ENCODE measurements at places on chromosomes 5 and 9.

GRCh38 chr9:75454891-75455290 is 366.6 kb downstream of the OSTF1 start:
- no peak for DNase-seq

DNA sequence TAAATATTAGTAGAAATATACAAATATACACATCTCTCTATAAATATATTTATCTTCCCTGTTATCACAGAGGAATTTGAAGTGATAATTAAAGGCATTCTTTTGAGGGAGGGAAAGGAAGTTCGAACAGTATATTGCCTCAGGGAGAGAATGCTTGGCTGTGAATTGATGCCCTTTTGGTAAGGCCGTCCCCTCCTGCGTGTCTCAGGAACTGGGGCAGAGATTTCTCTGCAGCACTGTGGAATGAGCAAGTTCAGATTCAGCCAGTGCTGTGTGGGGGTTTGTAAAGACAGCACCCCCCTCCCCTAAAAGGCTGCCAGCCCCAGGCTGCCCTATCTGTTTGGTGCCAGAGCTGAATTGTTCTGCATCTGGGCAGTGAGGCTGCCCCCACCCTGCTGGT is 42.0 kb downstream of the UBE2QL1 start:
- DNase-seq: no peak

- DNase-seq: no peak
Observed at GRCh38 chr5:37720550-37720952, 119.3 kb downstream of the GDNF start.

DNA sequence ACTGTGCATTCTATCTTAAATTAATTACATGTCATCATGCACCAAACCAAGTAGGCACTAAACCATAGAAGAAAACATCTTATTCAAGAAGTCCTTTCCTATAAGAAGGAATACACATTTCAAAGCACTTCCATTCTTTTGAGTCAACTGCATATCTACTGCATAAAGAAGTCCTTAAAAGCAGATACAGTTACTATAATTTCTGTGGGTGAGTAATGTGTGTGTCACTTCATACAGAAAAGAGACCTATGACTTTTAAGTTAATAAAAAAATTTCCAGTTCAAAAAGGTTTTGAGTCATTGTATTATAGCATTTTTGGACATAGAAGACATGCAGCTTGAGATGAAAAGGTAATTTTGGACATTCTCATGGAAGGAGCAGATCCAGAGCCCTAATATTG is 125.0 kb downstream of the DTWD2 start:
- DNase-seq: no peak

DNA sequence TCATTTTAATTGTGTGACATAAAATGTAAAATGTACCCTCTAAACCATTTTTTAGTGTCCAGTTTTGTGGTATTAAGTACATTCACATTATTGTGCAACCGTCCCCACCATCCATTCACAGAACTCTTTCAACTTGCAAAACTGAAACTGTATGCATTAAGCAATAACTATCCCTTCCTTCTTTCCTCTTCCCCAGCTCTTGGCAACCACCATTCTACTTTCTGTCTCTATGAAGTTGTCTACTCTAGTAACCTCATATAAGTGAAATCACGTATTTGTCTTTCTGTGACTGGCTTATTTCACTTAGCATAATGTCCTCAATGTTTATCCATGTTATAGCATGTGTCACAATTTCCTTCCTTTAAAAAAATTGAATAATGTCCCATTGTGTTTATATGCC is 142.4 kb downstream of the C9orf152 start:
- DNase-seq: no peak

DNA sequence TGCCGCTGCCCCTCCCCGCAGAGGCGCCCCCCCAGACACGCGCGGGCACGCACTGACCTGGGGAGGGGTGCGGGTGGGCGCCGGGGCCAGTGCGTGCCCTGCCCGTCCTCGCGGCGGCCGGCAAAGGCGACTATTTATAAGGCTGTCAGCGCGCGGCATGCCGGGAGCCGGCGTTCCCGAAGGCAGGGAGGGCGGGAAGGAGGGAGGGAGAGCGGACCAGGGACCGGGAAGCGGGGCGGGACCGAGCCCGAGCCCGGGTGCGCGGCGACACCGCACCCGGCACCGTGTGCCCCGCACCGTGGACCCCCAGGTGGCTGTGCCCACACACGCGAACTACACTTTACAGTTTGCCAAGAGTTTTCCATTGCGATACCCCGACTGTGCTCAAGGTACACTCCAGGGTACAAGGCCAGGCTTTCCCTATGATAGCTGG is at the start of gene AK1:
AK1 (minus strand) TSS at position 110 of the 433 bp plus-strand sequence. CDS start 3,058 bp downstream, outside the sequence.
- no peak for DNase-seq

DNA sequence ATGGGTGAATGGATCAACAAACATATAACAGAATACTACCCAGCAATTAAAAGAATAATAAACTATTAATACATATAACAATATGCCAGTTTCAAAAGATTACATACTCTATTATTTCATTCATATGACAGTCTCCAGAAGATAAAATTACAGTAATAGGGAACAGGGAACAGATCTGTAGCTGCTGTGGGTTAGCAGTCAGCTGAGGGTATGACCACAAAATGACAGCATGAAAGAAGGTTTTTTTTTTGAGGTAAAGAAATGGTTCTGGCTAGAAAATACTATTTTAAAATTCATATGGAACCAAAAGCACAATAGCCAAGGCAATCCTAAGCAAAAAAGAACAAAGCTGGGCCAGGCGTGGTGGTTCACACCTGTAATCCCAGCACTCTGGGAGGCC is 73.0 kb upstream of the NR5A1 start:
- no peak for DNase-seq

GRCh38 chr9:7240569-7241311 is 483.0 kb downstream of the KDM4C start:
- DNase-seq: no peak

DNA sequence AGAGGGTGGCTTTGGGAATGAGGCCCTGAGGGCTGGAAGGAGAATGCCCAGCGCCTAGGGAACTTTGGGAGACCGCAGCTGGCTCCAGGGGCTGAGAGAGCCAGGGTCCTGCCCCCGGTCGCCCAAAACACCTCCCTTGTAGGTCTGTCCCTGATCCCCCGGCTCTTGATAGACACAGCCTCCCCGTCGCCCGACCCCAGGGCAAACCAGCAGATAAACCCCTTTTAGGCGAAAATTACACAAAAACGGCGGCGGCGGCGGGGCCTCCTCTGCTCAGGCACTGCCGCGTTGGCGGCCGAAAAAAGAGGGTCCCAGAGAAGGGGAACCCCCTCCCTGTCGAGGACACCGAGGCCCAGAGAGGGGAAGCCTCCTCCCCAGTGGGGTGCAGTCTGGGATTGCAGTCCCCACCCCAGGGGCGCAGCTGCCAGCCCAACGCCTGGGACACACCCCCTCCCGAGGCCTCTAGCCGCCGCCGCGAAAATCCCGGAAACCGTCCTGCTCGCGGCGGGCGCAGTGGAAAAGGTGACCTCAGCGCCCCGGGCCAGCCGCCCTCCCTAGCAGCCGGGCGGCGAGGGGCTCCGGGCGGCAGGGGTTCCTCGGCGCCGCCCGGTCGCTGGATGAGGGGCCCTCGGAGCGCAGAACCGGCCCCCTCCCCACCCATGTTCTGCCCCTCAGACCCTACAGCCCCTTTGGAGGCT is 3.1 kb upstream of the BARX1 start:
- no peak for DNase-seq

DNA sequence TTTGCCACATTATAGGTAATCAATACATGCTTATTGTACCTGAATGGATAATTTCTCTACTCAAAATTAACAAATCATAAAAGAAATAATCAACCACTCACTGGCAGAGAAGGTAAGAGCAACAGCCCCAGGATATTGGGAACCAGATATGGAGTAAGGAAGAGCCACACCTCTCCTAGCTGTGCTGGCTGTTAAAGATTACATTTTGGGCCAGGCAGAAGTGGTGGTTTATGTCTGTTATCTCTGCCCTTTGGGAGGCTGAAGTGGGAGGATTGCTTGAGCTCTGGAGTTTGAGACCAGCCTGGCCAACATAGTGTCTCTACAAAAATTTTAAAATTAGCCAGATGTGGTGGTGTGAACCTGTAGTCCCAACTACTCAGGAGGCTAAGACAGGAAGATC is 56.4 kb downstream of the BHMT start:
- DNase-seq: no peak

- DNase-seq: no peak
Observed at GRCh38 chr9:21443849-21444625, 3.8 kb downstream of the IFNA1 start.

DNA sequence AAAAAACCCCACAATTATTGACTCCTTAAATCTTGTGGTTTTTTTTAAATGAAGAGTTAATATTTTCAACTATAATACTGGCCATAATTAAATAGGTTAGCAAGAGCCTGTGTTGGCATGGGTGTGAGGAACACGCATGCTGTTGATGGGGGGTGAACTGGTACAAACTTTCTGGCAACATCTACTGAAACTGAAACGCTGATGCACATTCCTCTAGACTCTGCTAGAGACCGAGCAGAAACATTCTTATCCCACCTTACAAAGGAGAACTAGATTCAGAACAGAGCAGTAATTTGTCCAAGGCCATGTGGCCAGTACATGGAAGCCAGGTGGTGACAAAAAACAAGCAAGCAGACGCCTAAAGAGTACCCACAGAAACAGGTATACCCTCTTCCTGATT is 2.4 kb downstream of the BICD2 start:
- no peak for DNase-seq

DNA sequence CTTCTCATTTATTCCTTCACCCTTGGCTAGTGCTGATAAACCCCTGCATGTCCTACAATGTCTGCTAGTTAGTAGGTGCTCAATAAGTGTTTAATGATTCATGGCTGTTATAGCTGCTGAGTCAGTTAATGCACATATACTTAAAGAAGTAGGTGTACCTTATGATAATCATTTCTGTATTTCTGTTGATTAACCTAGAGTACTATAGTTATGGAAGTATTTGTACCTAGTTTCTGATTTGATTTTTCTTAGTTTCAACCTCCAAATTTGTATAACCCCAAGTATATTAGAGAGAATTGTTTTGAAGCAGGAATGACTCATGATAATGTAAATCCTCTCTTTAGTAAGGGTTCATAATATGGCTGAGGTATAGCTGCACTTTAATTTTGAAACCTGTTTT is 8.9 kb downstream of the SMAD5 start:
- DNase-seq: no peak

DNA sequence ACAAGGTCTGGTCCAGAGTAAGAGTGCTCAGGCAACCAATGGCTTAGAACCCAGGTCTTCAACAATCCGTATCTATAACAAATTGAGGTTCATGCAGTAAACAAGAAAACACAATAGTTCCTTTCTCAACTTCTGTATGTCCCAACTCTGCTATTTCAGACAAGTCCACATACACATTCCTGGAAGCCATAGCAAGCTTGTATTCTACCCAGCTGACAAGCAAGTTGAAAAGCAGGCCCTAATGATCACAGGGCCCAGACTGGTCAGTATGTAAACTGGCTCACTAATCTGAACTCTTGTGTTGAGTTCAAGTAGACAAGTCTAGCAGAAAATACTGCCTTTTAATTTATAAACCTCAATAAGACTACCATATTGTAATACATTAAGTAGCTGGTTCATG is 26.9 kb downstream of the FNIP1 start:
- DNase-seq: no peak

DNA sequence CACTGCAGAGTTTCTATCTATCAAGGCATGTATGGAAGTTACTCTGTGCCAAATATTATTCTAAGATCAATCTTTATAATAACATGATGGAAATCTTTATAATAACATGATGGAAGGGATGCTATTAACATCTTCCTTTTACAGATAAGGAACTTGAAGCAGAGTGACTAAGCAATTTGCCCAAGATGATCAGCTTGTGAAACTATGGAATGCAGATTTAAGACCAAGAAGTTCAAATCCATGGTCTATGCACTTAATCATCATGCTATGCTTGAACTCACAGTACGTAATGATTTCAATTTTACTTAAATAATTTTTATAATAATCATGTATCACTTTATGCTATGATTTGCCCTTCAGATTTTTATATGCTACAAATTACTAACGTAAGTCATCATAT is 123.1 kb downstream of the DNAH5 start:
- DNase-seq: no peak

GRCh38 chr9:136977649-136978072 is 357 bp downstream of the PTGDS start:
- no peak for DNase-seq

DNA sequence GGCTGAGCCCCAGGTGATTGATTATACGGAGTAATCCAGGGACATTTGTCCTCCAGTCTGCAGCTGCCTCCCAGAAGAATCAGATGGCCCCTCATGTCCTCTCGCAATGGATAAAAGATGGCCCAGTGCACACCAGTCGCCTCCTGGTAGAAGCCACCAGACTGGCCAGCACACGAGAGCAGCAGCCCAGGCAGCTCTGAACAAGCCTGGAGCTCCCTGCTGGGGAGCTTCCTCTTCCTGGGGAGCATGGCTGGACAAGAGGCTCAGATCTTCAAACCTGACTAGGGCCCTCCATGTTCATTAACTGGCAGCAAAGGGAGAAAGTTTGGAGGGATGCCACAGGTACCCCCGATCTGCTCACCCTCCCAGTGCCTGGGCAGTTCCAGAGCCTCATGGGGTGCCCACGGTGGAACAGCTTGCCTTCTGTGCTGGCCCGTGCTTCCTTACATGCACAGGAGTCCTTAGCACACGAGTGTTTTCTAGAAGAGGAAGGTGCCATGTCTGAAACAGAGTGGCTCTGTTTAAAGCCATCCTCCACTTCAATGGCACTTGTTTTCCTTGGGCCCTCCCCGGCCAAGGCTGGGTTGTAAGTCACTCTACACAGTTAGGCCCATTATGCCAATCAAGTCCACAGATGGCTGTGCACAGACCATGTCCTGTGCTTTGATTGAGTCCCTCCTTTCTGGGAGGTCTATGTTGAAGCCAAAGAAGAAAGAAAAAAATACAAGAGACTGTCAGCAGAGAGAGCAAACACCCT is 75.6 kb downstream of the PRRT1B start:
- no peak for DNase-seq

- DNase-seq: no peak
Observed at GRCh38 chr5:28313321-28313951, 1275.0 kb upstream of the CDH9 start.

DNA sequence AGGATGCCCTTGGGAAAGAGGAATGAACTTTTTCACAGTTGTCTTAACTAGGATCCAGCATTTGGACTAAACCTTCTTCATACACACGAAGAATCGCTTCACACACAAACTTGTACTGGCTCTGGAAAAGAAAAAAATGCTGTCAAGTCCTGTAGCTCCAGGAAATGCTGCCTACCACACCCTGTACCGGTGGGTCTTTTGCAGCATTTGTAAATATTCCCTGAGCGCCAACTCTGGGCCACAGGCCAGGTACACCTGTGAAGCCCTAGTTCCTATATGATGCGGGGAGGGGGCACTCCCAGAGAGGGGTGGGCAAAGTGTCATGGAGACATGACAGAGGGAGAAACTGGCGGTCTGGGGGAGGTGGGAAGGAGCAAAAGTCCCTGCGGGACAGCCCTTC is 58.7 kb upstream of the EPB41L4B start:
- no peak for DNase-seq

GRCh38 chr9:37036371-37036775 is 2.3 kb upstream of the PAX5 start:
- no peak for DNase-seq

- no peak for DNase-seq
Observed at GRCh38 chr9:81826517-81826906, 101.7 kb upstream of the SPATA31D4 start.
